ENCODE measurements at places on chromosomes 11 and 22.

DNA sequence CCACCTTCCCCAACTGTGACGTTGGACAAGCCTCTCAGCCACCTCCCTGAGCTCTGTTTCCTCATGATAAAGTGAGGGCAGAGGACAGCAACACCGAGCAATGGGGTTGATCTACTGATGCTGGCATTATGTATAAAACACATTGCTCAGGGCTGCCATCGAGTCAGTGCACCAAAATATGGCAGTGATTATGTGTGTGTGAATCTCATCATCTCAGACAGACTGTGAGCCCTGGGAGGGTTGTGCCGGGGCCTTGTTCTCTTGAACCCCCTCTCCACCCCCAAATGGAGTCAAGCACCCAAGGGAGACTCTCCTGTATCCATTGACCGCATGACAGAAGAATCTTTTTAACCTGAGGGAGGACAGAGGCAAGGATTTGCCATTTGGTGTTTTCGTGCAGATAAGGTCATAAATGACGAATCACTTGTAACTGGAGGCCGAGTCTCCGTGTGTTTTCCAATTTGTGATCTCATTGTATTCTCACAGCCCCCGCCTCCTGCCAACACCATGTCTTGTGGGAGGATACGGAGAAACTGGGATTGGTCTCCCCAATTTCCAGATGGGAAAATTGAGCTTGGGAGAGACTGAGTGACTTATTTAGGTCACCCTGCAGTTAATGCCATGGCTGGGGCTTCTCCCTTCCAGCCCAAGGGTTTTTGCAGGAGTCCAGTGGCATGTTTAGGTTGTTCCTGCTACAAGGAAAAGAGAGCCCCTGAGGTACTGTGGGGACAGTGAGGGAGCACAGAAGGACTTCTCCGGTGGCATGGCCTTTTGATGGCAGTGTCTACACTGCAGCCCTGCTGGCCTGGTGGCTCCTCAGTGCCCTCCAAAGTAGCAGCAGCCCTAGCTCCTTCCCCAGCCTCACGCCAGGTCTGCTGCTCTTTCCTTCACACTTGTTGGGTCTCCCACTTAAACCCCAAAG lies 52.4 kb downstream of the CHRDL2 start:
- DNase-seq, result no peak

- DNase-seq, result peak; percentile 16
Observed at GRCh38 chr11:35487532-35488078, 37.8 kb downstream of the PAMR1 start.

GRCh38 chr11:86014221-86014620 lies 54.7 kb downstream of the PICALM start:
- DNase-seq, result no peak

DNA sequence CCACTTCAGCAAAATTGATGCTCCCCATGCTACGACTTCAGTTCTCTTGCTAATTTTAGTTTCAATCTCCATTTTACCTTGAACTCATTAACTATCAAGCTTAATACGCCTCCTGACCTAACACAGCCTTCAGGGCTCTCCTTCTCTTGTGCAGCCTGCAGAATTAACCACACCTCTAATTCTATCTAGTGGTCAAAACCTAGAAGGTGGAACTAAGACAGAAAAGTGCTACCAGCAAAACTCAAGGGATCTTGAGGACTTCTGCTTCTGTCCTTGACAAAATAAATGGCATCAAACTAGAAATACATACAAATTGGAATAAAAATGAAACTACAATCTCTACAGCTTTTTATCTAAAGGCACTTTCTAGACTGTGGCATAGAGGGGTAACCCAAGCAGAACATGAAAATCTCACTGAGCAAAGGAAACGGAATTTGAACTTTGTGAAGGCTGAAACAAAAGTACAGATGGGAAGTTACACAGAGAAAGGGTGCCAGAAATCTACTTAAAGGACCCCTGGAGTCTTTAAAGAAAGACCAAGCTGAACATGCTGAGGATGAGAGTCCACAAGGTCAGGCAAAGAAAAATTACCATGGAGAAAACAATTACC lies 10.7 kb downstream of the CWF19L2 start:
- no peak for DNase-seq

DNA sequence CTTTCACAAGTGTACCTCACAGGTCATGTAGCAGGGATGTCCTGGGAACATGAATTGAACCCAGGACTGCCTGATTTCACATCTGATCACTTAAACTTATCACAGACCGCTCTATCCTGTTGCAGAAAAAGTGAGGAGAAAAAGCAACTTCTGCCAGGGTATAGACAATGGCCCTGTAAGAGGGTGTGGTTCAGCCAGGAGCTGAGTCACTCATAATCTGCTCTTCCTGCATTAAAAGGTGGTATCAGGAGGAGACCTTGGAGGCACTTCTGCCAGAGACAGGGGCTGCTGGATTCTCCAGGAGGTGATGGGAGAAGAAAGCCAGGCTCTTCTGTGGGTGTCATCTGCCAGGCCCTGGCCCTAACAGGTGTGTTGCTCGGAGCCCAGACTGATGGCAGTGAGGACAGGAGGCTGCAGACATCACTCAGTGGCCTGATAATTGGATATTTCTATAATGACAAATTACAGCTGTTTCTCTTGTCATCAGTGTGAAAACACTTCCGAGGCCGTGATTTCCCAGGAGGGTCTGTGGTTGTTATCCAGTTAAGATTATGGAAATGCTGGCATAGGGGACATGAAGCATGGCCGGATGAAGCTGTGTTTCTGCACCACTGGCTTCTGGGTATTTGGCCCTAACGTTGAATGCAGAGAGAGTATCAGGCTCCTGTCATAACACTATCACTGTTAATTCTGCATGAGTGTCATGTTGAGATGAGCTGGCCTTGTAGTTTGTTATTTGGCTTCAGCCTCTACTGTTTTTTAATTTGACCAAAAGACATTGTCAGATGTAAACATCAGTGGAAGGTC lies 125.1 kb upstream of the ZBED5 start:
- DNase-seq, result no peak

GRCh38 chr11:23767576-23767975 lies 729.3 kb upstream of the LUZP2 start:
- DNase-seq, result no peak

- DNase-seq, result no peak
Observed at GRCh38 chr11:71190551-71190950, 61.8 kb downstream of the SHANK2 start.
